ENCODE measurements at places on chromosomes 16 and 17.

DNA sequence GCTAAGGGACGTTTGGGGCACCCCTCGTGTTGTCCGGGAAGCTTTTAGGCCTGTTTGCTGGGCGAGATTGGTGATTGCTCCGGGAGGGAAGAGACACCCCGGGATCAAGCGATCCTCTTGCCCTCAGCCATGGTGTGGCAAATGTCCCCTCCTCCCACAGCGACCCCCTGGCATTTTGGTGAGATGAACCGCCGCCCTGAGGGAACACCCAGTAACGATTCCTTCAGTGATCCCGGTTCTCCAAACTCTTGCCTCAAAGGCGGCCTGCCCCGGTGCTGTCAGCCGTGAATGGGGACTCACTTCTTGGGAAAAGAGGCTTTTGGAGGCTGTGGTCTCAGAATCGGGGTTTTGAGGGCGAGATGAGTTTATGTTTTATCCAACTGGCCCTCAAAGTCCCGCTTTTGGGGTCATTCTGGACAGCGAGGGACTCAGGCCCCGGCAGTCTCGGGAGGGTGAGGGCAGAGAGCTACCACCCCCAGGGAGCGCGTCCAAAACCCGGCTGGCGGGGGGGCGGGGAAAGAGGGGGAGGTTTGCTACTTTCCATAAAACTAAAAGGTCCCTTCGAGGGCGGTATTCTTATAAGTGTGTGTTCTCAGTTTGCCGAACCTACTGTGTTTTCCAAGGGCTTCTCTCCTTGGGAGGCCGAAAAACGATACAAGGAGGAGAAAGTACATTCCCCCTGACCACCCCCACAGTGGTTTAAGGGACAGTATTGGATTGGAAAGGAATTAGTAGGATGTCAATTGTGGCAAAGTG, 232.7 kb downstream of the MRTFB start:
- DNase-seq: no peak

- no peak for DNase-seq
Observed at GRCh38 chr17:59437791-59438281, 106.4 kb downstream of the YPEL2 start.

- no peak for DNase-seq
Observed at GRCh38 chr17:43956222-43956621, 2.5 kb upstream of the PYY start.

GRCh38 chr17:82438401-82439193, 12.0 kb downstream of the CYBC1 start:
- no peak for DNase-seq

- DNase-seq: no peak
Observed at GRCh38 chr17:55168958-55169687, 95.6 kb upstream of the HLF start.

GRCh38 chr17:40558300-40558889, 6.9 kb downstream of the CCR7 start:
- DNase-seq: no peak

DNA sequence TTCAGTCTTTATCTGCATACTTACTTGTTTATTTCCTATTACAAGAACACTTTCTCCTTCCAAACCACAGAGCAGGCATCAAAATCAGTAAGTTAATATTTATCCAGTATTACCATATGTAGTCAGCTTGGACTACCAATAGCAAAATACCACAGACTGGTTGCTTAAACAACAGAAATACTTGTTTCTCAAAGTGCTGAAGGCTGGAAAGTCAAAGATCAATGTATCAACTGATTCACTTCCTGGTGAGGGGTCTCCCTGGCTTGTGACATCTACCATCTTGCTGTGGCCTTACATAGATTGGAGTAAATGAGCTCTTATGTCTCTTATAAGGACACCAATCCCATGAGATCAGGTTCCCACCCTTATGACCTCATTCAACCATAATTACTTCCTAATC, 2.6 kb downstream of the STXBP4 start:
- DNase-seq: no peak

DNA sequence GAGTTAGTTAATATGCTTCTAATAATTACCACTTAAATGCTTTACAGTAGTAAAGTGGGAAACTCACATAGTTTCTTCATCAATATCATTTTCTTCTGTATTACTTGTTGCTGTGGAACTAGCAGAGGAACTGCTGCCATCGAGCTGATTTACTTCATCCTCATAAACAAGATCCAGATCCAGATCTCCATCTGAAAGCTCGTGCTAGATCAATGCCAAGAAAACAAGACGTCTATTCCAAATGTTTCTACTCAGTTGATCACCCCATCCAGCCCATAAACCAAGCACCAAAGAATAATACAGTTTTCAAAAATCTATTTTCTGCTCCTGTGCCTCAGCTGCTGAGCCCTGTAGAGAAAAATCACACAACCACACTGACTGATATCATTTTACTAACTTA, 59.1 kb downstream of the TRIM37 start:
- no peak for DNase-seq

DNA sequence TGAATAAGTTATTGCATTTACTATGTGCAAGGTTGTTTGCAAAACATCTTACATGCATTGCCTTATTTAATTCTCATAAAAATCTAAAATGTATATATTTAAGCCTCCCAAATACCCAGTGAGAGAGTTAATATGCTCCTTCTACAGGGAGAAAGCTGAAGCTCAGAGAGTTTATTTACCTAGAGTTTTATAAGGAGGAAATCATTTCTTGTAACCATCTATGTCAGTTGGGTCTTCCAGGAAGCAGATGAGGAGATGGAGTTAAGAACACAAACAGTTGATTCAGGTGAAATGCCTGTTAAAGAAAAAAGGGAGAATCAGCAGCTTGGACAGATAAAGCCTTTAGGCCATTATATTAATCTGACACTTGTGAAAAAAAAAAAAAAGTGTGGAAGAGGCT, 62.6 kb upstream of the DHX40 start:
- no peak for DNase-seq

All from bone marrow (tissue), 2 donors.